ENCODE measurements at places on chromosomes 5 and 9.

DNA sequence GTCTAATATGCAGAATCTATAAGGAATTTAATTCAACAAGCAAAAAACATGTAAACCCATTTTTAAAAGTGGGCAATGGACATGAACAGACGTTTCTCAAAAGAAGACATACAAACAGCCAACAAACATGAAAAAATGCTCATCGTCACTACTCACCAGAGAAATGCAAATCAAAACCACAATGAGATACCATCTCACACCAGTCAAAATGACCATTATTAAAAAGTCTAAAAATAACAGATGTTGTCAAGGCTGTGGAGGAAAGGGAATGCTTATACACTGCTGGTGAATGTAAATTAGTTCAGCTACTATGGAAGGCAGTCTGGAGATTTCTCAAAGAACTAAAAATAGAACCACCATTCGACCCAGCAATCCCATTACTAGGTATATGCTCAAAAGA lies 3.1 kb upstream of the KLHL3 start:
- ATAC-seq = no peak

DNA sequence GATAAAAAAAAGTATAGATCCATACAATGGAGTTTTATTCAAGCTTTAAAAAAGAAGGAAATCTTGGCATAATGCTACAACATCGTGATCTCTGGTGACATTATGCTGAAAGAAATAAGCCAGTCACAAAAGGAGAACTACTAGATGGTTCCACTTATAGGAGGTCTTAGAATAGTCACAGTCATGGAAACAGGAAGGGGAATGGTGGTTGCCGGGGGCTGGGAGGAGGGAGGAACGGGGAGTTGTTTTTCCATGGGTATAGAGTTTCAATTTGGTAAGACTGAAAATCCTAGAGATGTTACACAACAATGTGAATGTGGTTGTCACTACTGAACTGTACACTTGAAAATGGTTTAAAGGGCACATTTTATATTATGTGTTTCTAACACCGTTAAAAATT lies 94.5 kb downstream of the CFAP90 start:
- ATAC-seq = no peak

GRCh38 chr9:101387871-101388506 lies 3.2 kb upstream of the BAAT start:
- ATAC-seq = peak; percentile 97

GRCh38 chr9:135821116-135821515 lies 86.2 kb downstream of the CAMSAP1 start:
- ATAC-seq = no peak

GRCh38 chr5:59104400-59105127 lies 521.7 kb downstream of the RAB3C start:
- ATAC-seq = peak; percentile 61

GRCh38 chr9:133954862-133955529 lies 37.1 kb downstream of the VAV2 start:
- ATAC-seq = no peak

DNA sequence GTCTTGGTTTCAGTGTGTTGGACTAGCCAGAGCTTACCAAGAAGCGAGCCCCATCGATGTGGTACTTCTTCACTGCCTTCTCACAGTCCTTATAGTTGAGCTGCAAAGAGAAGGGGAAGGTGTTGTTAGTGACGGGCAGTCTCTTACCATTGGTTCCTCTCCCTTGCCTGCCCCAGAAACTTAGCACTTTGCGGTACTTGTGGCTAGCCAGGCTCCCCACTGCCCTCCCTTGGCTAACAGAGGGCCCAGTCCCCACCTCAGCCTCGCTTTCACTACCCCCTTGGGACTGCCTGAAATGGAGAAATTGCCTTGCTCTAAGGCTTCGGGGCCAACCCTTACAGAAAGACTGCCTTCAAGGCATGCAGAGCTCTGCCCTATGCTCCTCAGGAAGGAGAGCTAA lies 4.3 kb downstream of the LCP2 start:
- no peak for ATAC-seq

DNA sequence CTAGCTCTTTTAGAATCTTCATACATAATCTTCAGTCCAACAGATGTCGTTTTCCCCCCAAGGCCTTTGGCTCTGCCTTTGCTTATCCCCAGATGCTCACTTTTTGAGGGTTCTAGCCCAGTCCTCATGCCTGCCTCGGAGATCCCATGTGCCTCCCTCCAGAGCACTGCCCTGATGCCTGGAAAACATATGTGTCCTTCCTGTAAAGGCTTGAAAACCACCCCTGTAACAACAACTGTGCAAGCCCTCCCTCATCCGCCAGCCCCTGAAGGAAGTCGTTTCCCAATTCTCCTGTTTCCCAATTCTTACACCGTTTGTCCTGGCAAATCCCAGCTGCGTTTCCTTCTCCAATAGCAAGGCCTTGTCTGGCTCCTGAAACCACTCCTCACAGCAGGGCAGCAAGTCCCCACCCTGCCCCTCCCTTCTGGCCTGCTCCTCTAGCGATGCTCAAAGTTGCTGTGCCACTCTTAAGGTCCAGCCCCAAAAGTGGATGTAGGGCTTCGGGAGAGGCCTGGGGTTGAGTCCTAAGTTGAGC lies 52.2 kb downstream of the SLC36A1 start:
- no peak for ATAC-seq

DNA sequence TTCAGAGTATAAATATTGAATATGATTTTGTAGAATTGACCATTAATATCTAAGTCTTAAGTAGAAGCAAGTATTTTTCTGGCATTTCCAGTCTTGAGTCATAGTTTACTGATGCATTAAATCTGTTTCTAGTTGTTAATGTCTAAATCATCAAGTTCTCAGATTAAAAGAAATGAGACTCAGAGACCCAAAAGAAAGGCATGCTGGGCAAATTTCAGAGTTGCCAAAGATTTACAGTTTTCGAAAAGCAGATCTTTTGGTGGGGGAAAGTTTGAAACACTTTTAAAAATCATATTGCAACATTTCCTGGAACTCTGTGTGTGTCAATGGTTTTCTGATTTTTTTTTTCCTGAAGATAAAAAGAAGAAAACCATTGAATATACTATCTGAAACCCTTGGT lies 60.9 kb downstream of the ANKRD55 start:
- no peak for ATAC-seq

DNA sequence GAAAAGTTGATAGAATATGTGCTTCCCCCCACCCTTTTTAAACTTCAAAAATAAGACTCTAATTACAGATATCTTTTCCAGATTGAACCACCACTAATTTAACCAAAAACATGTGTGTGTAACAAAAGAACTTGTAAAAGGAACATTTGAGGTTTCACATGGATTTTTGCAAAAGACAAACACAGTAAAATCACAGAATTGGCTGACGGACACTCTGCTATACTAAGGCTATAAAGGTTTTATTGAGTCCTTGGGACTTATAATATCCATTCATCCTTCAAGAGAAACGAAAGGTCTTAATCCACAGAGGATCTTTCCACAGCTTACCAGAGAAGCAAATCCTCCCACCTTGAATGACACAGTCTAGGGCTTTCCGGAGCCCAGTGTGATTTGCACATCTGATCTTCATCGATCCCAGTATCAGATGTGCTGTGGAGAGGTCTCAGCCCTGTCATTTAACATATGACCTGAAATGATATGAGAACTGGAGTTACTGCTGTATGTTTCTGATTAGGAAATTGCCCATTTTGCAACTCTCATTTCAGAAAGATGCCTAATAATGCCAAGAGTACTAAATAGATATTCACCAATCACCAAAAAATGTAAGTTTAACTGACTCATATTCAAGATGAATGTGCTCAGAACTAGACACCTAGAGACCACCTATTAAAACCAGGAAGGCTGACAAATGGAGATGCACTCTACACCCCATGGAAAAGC lies 256.5 kb upstream of the FBXL7 start:
- no peak for ATAC-seq

DNA sequence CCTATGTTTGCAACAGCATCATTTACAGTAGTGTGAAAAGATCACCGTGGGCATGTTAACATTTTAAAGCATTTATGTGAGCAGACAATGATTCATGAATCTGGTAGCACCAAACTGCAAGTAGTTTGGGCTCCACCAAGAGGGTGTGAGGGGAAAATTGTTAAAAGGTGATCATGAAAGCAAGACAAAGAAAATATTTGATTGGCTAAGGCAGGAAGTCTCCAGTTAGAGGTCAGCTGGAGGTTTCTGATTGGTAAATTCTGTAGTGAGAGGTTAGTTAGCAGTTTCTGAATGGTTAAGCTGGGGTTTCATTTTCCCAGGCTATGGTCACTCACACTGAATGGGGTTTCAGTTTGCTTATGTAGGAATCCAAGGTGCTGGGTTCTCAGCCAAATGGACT lies 13.5 kb upstream of the DRD1 start:
- ATAC-seq = no peak

GRCh38 chr5:93735378-93735777 lies 6.0 kb downstream of the POU5F2 start:
- no peak for ATAC-seq

DNA sequence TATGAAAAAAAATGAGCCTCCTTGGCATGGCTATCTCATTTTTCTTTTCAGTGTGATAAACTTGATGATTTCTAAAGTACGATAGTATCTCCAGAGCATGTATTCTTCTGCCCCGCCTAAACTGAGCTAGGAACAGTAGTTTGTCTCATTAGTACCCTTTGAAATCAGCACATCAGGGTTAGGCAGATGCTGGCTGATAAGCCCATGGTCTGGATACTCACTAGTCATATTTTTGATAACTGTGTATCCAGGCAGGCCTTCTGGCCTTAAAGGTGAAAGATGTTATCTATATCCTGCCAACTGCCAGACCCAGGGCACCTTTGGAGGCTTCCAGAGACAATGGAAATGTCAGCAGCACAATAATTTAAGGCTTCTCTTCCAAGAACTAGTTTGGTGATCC lies 103.8 kb downstream of the GIN1 start:
- ATAC-seq = no peak

DNA sequence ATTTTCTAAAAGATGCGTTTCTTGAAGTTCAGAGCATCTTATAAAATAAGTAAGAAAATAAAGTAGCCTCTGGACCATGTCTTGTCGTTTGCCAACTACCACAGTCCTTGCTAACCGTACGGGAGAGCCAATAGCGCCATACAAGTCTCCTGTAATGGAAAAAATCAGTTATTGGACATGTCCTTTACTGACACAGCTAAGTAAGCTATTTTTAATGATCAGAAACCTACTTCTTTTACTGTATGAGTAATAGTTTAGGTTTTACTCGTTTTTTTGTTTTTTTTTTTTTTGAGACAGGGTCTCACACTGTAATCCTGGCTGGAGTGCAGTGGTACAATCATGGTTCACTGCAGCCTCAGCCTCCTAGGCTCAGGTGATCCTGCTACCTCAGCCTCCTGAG lies 37.7 kb upstream of the RAPGEF6 start:
- peak; percentile 15 for ATAC-seq

GRCh38 chr5:53827211-53827651 lies 266.8 kb downstream of the NDUFS4 start:
- ATAC-seq = no peak

GRCh38 chr9:121883281-121884056 lies 209.6 kb downstream of the TTLL11 start:
- peak; percentile 74 for ATAC-seq

DNA sequence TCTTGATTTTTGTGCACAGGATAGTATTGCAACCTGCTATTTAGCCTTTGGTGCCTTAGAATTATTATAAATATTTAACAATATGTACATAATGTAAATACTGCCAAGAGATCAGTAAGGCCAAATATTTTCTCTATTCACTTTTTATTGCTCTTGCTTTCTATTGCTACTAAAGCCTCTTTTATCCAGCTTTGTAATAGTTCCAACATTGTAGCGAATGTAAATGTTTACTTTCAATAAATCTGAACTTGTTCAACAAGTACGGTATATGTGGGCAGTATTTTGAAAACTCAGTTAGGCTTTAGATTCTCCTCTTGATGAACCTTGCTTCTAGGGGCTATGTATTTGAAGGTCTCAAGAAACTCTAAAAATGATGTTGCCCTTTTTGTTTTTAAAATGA lies 179.8 kb downstream of the PARP8 start:
- ATAC-seq = no peak

- no peak for ATAC-seq
Observed at GRCh38 chr5:115297031-115297430, 577 bp upstream of the CCDC112 start.

GRCh38 chr5:24598956-24599355 lies 45.8 kb downstream of the CDH10 start:
- ATAC-seq = no peak

- ATAC-seq = peak; percentile 67
Observed at GRCh38 chr5:74762599-74762998, 4.3 kb downstream of the GFM2 start.

GRCh38 chr5:103224118-103224893 lies 34.3 kb upstream of the MACIR start:
- peak; percentile 91 for ATAC-seq

- no peak for ATAC-seq
Observed at GRCh38 chr5:32170303-32171151, 3.6 kb downstream of the GOLPH3 start.

DNA sequence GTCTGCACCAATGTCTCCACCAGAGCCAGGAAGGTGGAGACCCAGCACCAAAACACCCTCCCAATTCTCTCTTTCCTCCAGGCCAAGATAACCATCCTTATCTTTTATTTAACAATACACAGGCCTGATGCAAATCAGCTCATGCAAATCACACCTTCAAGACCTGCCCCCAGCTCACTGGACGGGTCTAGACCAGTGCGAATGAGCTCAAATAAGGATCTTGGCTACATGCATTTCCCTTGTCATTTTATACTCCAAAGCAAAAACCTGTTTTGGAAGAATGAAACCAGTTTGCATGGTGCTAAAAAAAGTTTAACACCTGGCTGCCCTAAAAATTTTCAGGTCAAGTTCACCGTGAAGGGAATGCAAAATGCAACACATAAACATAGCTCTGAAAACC lies 31.9 kb upstream of the DAPK1 start:
- ATAC-seq = no peak

GRCh38 chr9:123724211-123724796 lies 205.6 kb downstream of the DENND1A start:
- ATAC-seq = peak; percentile 43

- no peak for ATAC-seq
Observed at GRCh38 chr9:115629879-115630840, 512.2 kb upstream of the TNC start.

- no peak for ATAC-seq
Observed at GRCh38 chr5:91487420-91487819, 104.3 kb upstream of the ARRDC3 start.
